Activated CD4-positive, alpha-beta T cell treated with anti-CD3 and anti-CD28 coated beads for 4 hours (primary cell): ENCODE measurements at places on chromosomes 7 and 10.

DNA sequence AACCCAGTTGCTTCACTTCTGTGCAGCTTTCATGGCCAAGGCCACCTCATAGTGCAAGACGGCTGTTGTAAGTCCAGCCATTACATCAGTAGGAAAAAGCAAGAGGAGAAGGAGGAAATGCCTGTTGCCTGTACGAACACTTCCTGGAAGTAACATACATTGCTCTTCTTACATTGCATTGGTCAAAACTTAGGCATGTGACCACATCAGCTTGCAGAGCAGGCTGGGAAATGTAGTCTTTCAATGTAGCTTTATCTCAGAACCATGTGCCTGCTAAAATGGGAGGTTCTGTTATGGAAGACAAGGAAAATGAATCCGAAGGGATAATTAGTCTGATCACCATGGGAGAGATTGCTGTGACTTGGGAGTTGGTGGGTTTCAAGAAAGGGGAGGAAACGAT, 4.3 kb downstream of the SLC29A3 start:
- DNase-seq: no peak

- no peak for DNase-seq
These were observed 29.7 kb downstream of the IMMP2L start for GRCh38 chr7:111532625-111533024.

- DNase-seq: no peak
These were observed 136.2 kb upstream of the SHH start for GRCh38 chr7:155948423-155948822.

DNA sequence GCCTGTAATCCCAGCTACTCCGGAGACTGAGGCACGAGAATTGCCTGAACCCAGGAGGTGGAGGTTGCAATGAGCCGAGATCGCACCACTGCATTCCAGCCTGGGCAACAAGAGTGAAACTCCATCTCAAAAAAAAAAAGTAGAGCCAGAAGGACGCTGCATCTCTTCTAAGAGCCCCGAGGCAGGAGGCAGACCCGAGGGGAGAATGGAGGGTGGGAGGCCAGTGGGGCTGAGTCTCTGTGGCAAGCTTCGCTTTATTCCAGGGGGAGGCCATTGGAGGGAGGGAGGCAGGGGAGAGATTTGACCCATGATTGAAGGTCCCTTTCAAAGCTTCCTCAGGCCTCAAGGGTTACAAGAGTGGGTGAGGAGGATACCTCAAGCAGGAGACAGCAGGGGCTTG, 18.7 kb downstream of the TTYH3 start:
- no peak for DNase-seq

DNA sequence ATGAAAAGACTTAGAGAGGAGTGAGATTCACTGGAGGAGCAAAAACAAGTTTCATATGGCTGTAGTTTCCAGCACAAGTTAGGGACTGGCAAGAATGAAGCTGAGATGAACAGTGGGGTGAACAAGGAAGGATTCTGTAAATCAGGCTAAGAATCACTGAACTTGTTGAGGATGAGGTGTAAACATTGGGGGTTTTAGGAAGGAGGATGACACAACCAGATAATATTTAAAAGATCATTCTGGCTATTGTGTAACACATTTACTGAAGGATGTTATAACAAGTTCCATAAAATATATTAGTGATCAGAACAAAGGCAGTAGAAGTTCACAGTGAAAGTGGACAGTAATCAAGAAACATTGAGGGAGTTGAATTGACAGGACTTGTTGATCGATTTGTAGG, 68.9 kb downstream of the CD36 start:
- no peak for DNase-seq

GRCh38 chr7:142894112-142894984, 8.8 kb upstream of the TRPV6 start:
- no peak for DNase-seq

DNA sequence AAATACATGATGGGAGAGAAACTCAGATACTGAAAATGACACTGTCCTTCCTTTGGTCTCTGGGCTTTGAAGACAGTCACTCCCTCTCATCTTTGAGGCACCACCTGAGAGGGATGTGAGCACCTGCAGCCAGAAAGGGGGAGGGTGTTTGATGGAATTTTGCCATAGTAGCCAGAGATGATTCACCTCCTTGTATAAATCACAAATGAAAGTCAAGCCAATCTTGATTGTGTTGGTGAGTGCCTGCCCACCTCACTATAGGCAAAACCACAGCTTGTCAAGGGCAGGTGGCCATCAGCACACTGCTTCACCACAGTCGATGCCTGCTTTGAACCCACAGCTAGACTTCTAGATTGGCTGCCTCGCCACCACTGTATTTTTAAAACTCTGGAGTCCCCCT, 48.2 kb downstream of the PON1 start:
- DNase-seq: no peak

DNA sequence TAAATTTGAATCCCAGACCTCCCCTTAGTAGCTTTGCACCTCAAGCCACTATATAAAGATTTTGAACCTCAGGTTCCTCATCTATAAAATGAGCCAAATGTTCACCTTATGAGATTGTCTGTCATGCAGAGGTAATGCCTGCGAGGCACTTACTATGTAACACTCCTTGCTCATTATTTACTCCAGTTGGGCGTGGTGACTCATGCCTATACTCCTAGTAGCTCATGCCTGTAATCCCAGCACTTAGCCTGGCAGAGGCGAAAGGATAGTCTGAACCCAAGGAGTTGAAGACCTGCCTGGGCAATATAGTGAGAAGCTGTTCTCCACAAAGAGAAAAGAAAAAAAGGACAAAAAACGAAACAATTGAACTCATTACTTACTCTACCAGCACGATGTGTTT, 82.2 kb downstream of the MDFIC start:
- DNase-seq: no peak

DNA sequence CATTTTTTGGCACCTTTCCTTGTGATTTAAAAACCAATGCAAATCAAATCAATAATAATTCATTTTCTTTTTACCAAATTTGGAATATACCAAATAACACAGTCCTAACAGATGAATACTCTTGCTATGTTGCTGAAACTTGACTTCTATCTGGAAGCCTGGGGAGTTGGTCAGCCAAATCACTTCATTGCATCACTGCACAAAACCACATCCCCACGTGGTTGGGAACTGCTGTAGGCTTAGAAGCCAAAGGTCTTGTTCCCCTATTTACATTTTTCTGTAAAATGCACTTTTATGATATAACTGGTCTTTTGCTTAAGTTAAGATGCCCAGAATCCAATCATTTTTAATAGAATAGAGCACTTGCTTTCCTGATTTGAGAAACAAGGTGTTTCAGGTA, 15.2 kb downstream of the GPR85 start:
- DNase-seq: no peak

- DNase-seq: no peak
These were observed 272.1 kb downstream of the BMPER start for GRCh38 chr7:34177476-34177875.

DNA sequence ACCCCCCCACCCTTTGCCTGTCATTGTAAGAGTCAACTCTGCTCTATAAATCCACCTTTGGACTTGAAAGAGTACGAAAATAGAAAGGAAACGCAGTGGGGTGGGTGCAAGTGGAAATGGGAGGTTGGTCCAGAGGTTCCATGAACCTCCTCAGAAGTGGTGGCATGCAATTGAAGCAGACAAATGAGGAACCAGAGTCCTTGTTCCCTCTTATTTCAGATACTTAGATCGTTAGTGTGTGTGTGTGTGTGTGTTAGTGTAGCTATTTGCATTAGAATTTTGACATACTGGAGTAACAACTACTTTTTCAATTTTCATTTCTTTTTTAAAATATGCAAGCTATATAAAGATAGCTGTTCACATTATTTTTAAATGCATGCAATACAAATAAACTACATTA, 18.1 kb upstream of the TFAM start:
- DNase-seq: no peak

DNA sequence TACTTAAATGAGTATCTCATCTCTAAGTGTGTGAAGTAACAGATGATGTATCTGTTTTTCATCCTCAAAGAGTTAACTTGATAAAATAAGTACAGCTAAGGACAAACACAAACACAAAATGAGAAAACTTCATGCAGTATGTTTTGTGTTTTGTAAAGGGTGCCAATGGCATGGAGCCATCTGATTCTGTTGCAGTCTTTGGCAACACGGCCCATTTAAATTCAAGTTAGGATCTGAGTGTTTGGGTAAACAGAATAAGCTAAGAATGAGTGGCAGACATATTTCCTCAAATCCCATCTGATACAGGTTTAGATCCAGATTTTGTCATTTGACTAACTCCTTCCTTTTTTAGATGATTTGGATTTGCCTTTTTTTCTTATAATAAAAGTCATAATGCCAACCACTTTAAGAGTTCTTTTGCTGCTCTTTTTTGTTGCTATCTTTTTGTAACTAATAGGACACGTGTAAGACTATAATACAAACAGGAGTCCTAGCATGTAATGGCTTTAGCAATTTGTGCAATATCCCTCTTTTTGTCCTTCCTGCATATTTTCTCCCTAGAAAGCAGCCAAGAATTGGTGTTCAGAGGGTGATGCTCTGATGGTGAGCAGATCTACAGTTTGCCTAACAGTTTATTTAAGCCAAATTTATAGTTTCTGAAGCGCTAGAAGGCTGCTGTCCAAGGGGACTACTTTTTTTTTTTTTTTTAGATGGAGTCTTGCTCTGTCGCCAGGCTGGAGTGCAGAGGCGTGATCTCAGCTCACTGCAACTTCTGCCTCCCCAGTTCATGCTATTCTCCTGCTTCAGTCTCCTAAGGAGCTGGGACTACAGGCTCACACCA, 18.9 kb upstream of the ACTA2 start:
- no peak for DNase-seq

- DNase-seq: no peak
These were observed 28.9 kb downstream of the BAG3 start for GRCh38 chr10:119680050-119680449.

- DNase-seq: no peak
These were observed 29.5 kb upstream of the TMEM72 start for GRCh38 chr10:44881649-44882048.
